ENCODE measurements at places on chromosomes 5 and 9.

DNA sequence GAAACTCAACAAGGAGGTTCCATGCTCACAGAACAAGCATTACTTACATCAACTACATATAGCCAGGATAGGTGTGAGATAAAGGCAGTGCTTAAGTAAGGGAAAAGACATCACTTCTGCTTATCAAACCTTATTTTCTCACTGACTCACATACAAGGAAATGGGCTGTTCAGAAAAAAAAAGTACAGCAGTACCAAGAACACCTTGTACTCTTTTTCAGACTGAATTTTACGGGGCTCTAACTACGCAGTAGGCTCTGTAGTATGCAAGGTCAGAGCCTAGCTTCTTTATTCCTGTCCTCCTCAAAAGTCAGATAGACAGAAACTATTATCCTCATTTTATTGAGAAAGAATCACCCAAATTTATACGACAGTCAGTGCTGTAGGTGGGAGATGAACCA is 5.8 kb downstream of the PSMB7 start:
- DNase-seq: no peak

GRCh38 chr5:113354055-113354454 is 80.7 kb downstream of the TSSK1B start:
- no peak for DNase-seq

- no peak for DNase-seq
Observed at GRCh38 chr5:35246411-35246810, 16.1 kb upstream of the PRLR start.

DNA sequence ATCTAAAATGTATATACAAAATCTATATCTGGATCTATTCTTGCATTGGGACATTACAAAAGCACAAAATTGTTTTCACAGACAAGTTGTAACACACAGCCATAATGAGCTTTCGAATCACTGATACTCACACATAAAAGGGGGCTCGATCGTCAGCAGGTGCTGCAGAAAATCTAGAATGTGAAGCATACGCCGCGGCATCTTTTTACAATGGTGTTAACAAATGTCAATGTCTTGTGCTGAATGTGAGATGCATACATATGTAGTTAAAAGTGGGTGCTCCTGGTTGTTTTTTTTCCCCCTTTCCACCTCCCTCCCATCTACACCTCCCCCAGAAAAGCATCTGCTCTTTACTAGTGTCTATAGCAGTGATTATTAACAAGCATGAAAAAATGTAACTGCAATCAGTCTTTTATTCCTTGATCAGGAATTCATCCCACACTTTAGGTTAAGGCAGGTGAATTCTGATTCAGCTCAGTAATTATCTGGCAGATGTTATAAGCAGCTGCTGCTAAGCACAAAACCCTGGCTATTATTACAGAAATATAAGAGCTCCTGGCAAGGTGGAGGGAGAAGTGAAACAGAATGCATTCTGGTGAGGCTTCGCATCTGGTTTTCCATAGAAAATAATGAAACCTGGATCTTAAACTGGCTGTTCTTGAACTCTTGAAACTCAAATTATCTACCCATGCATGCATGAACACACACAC is 114.1 kb downstream of the MPDZ start:
- DNase-seq: peak; percentile 13

GRCh38 chr9:83294816-83295215 is 231.9 kb upstream of the RASEF start:
- no peak for DNase-seq

DNA sequence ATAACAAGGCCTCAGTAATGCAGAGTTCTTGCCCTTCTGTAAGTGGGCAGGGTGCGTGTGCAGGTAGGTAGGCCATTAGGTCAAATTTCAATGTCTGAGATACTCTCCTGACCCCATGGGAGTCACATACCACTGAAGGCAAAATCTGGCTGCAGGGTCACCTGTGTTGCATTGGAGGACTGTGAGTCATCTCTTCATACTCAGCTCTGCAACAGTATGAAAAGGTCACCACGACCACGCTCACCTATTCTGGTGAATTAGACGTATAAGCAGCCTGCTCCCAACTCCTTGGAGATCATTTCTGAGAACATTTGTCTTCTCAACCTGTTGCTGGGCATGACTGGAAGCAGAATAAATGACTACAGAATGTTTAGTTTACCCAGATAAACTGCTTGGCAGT is 599.8 kb downstream of the PDE4D start:
- no peak for DNase-seq

GRCh38 chr9:6923086-6923485 is 165.3 kb downstream of the KDM4C start:
- no peak for DNase-seq

- DNase-seq: no peak
Observed at GRCh38 chr9:136784249-136784996, 6.7 kb upstream of the TMEM141 start.

DNA sequence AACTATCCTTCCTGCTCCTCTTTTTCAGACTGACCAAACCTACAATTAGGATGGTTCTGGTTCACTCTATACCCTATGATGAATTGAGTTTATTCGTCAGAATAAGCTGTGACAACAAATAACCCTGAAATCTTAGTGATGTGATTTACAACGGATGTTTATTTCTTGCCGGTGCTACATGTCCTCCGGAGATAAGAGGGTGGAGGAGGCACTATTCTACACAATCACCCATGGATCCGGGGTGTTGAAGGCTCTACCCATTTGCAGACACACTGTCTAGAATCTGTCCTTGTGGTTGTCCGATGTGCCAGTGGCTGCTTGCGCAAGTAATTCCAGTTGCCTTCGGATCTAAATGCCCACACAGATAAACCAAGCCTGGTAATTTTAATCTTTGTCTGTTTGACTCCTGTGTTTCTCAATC is 44.7 kb downstream of the CDC14B start:
- no peak for DNase-seq

DNA sequence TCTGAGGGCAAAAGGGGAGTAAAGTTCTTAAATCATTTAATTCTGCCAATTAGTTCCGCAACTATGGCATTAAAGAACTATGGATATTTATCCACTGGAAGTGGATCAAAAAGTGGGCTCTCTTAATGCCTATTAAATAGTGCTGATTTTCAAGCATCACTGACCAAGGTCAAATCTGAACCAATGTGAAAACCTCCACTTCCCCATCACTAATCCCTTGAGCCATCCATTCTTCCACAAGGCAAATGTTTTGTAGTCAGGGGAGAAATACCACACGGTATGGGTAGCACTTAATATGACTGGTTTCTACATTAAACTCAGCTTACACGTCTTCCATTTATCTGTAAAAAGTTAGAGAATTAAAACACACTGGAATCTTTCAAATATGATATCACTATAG is 57.6 kb downstream of the MLLT3 start:
- no peak for DNase-seq

- no peak for DNase-seq
Observed at GRCh38 chr9:119868694-119869093, 499.5 kb upstream of the BRINP1 start.

DNA sequence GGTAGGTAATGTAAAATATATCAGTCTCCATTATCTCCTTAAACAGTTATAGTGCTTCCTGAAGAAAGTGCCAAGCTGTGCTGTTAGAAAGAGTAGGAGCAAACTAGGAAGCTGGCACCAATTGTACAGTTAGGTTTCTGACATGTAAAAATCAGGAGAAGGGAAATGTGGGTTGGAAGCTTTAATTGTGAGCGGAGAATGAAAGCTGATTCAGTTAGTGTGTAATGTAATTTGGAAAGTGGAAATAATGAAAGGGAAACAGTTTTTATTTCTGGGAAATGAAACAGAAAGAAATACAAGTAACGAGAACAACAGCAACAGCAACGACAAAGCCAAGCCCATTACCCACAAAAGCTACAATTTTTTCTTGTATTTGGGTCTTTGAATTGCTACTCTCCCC is 48.8 kb upstream of the JAK2 start:
- DNase-seq: no peak

DNA sequence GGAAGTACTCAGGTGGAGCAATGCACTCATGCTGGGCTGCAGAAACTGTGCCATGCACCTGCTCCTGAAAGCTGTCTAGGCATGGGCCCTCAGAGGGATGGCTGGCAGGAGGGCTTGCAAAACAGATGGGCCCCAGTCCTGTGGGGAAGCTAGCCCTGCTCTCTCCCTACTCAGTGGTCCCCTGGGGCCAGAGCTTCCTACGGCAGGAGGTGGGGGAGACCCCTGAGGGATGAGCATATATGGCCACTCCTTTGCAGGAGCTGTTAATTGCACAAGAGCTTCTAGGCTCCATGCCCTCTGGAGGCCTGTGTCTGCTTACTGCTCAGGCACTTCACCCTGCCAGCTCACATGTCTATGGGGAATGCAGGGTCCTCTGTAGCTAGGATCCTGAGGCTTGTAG is 545.3 kb upstream of the PTPRD start:
- DNase-seq: no peak

- no peak for DNase-seq
Observed at GRCh38 chr5:24320643-24321042, 324.1 kb downstream of the CDH10 start.

DNA sequence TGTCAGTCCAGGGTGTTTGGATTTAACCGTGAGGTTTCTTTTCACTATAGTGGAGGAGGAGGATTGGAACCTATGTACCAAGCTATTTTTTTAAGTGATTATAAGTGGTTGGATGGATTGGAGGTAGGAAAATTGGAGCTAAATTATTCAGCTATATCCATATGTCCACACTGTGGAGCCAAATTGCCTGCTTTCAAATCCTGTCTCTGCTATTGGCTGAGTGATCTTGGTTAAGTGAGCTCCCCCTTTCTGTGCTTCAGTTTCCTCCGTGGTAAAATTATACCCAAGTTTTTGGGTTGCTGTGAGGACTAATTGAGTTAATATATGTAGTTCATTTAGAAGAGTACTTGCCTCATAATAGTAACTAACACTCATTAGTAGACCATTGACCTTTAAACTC is 2.5 kb downstream of the CENPP start:
- DNase-seq: peak; percentile 39

GRCh38 chr9:127970401-127971313 is 10.1 kb downstream of the EEIG1 start:
- no peak for DNase-seq

- no peak for DNase-seq
Observed at GRCh38 chr5:146003852-146004251, 67.5 kb downstream of the SH3RF2 start.

GRCh38 chr5:53350991-53351770 is 129.2 kb upstream of the FST start:
- no peak for DNase-seq

DNA sequence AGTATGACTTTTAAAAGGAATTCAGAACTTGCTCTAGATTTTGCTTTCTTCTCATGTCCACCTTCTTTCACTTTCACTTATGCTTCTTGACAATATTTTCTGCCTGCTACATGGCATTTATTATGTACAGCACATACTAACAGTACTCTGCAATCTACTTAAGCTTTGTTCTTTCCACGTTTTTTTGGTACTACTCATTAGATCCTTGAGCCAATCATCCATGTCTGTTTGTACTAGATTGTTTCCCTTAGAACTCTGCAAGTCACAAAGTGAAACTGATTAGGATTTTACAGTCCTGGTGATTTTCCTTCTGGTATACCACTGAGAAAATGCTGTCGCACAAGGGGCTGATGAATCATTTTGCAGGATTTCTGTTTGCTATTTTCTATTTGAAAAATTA is 78.3 kb downstream of the PARP8 start:
- no peak for DNase-seq

DNA sequence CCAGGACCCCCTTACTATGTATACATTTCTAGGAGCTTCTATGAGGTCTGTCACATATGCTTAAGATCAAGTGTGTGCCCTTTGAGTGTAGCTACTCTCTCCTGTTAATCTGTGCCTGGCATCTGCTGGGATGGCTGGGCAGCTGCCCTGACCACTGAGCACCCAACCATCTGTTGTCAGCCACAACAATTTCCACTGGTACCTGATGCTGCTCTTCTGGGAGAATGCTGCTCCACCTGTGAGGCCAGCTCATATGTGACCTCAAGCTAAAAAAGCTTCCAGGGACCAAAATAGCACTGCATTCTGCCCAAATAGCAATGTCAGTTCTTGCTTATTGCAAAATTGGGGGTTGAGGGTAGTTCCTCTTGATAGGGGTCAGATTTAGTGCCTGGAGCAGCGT is 595.6 kb downstream of the RAB3C start:
- no peak for DNase-seq

DNA sequence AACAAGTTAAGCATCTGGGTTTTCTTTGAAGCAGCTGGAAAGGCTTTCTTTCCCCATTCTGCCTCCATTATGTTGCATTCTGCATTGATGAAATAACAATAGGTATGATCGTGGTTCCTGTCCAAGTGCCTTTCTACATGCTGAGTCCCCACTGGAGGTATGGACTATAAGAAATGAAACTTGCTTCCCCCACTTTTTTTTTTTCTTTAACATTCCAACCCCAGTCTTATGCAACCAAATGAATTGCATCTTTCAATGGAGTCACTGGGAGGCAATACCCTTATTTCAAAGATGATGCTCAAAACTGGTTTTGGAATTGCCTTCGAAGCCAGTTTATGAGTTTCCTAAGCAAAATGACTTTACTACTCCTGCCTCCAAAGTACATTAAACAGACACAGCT is 58.9 kb downstream of the ARSB start:
- no peak for DNase-seq

GRCh38 chr5:151405334-151406160 is 41.9 kb upstream of the SLC36A1 start:
- DNase-seq: no peak
